ENCODE measurements at places on chromosomes 12 and 14. TPM values are rescaled to one million over a fixed set of nuclear protein-coding genes. Genes with fewer than 3 reads are reported as not detected.
A peak's percentile ranks its signal among the peaks of the same experiment; 100 is the strongest.

The HSPB8 gene
- 14.2 TPM for total RNA-seq

The CAND1 gene
- total RNA-seq, result 166 TPM

The MAPK1IP1L gene
- 91.7 TPM for total RNA-seq

The GSC gene
- total RNA-seq, result not detected

The FAM90A1 gene
- total RNA-seq, result not detected

The INF2 gene
- total RNA-seq, result 117 TPM

The MAP3K9 gene
- 3.0 TPM for total RNA-seq

The PSMB11 gene
- total RNA-seq, result not detected

The NGB gene
- total RNA-seq, result not detected

The CCDC197 gene
- not detected for total RNA-seq

The CPNE6 gene
- not detected for total RNA-seq

GRCh38 chr12:131347345-131347714 is 363.6 kb upstream of the SFSWAP start:
- H3K4me1 ChIP-seq, result peaks cover 8% of the 10 kb centered on the region
- peaks cover 12% of the 10 kb centered on the region for H3K27me3 ChIP-seq
- no peak overlapping the region for H3K4me3 ChIP-seq
- no peaks in the 10 kb centered on the region for H3K36me3 ChIP-seq
- H3K27ac ChIP-seq, result no peak overlapping the region
- no peak for DNase-seq

DNA sequence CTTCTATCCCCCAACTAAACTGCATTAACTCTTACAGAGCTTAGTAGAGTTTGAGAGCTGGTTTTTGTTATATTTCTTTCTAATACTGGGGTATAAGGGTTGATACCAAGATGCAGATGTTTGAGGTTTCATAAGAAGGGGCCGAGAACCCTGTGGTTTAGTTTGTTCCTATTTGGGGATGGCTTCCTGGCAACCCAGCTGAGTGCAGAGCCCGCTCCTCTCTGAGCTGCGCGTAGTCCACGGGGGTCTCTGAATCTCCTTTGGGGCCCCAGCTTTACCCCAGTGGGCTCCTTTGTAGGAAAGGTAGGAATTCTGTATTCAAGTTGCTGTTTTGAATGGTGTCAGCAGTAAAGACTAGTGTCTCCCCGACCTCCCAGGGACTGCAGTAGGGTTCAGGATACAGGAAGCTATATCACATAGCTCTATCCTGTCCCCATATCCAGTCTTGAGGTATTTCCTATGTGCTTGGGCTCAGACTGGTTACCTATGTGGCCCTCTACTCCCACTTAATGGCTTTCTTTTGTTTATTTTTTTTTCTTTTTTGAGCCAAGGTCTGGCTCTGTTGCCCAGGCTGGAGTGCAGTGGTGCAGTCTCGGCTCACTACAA is 25.4 kb downstream of the PLXNC1 start:
- peaks cover 38% of the 10 kb centered on the region for H3K4me1 ChIP-seq
- H3K27ac ChIP-seq, result peak overlapping the region; percentile 17
- peaks cover 3% of the 10 kb centered on the region for H3K27me3 ChIP-seq
- DNase-seq, result no peak
- no peak overlapping the region for H3K4me3 ChIP-seq
- peaks cover 5% of the 10 kb centered on the region for H3K36me3 ChIP-seq

DNA sequence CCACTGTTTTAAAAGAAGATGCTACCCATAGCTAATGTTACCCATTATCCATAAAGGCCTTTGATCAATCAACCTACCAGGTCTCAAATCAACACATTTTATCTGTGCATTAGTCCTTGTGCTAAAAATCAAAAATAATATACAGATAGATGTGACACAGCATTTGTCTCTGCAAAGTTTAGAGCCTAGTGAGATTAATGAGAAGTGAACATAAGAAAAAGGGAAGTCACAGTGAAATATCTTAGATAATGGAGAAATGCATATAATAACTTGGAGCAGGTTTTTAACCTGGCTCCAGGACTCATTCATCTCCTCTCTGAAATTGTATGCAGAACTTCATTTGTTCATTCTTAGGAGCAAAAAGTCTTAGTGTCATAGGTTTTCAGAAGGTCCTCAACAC is 7.2 kb downstream of the PDE3A start:
- H3K36me3 ChIP-seq, result no peaks in the 10 kb centered on the region
- no peaks in the 10 kb centered on the region for H3K27me3 ChIP-seq
- H3K4me3 ChIP-seq, result no peak overlapping the region
- H3K27ac ChIP-seq, result no peak overlapping the region
- no peak for DNase-seq

- H3K27me3 ChIP-seq, result no peaks in the 10 kb centered on the region
- DNase-seq, result no peak
- no peak overlapping the region for H3K4me3 ChIP-seq
- H3K4me1 ChIP-seq, result peaks cover 47% of the 10 kb centered on the region
- H3K27ac ChIP-seq, result no peak overlapping the region
Observed at GRCh38 chr14:68215629-68216028, 396.1 kb downstream of the RAD51B start.

DNA sequence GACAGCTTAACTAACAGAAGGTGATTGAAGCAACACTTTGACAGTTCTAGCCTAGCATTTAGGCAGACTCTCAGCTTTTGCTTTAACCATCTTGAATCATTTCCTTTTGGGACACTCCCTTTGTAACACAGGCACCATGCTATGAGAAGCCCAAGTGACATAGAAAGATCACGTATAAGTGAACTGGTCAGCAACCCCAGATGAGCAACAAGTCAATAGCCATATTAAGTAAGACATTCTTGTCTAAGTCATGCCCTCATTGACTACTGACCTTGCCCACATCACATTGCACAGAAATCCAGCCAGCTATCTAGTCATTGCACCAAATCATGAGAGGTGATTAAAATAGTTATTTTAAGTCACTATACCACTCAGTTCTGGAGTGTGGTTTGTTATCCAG is 476.8 kb downstream of the TRHDE start:
- H3K4me1 ChIP-seq, result no peaks in the 10 kb centered on the region
- H3K27me3 ChIP-seq, result peaks cover 1% of the 10 kb centered on the region
- H3K27ac ChIP-seq, result no peak overlapping the region

GRCh38 chr14:100025111-100025510 is 40.1 kb upstream of the EVL start:
- no peaks in the 10 kb centered on the region for H3K27me3 ChIP-seq
- peak overlapping the region; percentile 94 for H3K27ac ChIP-seq
- peaks cover 94% of the 10 kb centered on the region for H3K4me1 ChIP-seq

DNA sequence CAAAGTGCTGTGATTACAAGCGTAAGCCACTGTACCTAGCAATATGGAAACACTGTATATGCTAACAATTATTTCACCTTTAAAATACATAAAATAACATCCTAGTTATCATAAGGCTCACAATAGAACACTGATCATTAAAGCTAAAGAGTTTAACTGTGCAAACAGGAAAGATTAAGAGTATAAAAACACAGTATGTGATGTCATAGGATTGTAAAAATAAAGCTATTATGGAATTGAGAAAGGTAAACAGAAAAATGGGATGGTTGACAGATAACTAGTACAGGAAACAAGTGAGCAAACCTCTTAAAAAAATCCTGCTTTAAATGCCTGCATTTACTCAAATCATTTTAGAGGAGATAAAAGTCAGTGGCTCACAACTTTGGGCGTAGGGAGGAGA is 10.8 kb upstream of the IPO8 start:
- no peaks in the 10 kb centered on the region for H3K27me3 ChIP-seq
- H3K36me3 ChIP-seq, result peaks cover 9% of the 10 kb centered on the region
- H3K4me1 ChIP-seq, result peaks cover 4% of the 10 kb centered on the region
- peak overlapping the region; percentile 12 for H3K27ac ChIP-seq
- H3K4me3 ChIP-seq, result no peak overlapping the region

DNA sequence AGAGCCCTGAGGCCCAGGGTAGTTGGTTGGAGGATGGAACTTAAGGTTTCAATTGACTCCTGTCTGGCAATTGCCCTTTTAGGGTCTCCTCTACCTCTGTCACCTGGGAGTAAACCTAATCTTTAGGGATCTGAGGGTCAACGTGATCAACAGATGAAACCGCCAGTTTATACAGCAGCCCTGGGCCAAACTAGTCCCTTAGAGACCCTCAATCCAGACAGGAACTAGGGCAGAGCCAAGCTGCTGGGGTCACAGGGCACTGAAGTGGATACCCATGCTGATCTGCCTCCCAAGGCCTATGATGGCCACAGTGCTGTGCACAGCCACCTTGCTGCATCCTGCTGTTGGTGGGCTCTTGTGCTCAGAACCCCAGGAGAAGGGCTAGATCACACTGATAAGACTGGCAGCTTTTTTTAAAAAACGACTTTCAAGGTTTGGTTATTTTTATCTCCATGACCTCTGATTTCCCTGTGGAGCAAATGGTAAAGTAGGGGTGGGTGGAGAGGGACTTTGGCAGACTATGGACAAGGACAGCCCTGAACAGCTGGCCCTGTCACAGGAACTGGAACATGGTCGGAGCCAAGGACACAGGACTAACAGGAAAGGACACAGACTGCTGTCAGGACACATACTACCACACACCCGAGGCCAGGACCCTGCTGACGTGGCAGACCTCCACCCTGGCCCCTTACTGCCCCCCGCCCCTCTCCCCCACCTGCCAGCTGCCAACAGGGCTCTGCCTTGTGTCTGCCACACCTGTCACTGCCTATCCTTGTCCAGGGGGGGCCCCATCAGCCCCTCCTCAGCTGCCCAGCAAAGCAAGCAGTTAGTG is 474 bp downstream of the FITM1 start:
- H3K27ac ChIP-seq, result no peak overlapping the region
- no peaks in the 10 kb centered on the region for H3K36me3 ChIP-seq
- H3K4me3 ChIP-seq, result no peak overlapping the region
- DNase-seq, result no peak

- no peaks in the 10 kb centered on the region for H3K4me1 ChIP-seq
- no peak overlapping the region for H3K4me3 ChIP-seq
- no peak overlapping the region for H3K27ac ChIP-seq
Observed at GRCh38 chr14:21656980-21657379, 3.3 kb downstream of the OR4E2 start.

GRCh38 chr12:51972849-51973273 is 21.4 kb downstream of the ACVR1B start:
- H3K4me3 ChIP-seq, result no peak overlapping the region
- peaks cover 15% of the 10 kb centered on the region for H3K36me3 ChIP-seq
- peak overlapping the region; percentile 5 for H3K27ac ChIP-seq
- no peaks in the 10 kb centered on the region for H3K27me3 ChIP-seq
- peaks cover 65% of the 10 kb centered on the region for H3K4me1 ChIP-seq
- no peak for DNase-seq

DNA sequence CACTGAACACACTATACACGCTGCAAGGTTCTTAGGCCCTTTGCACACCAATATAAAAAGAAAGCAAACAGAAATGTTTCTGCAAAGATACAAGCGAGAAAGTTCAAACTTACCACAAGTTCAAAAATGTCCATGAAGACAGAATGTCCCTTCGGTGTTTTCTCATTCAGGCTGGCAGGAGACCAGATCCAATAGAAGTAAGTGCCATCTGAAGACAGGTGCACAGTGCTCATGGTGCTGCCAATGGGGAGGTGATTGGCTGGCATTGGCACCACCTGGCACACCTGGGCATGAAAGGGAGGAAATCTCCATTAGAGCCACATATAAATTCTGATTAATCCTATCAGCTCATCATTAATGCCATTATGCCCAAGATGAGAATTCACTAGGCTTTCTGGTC is 76.3 kb downstream of the HECTD4 start:
- H3K4me3 ChIP-seq, result no peak overlapping the region
- H3K36me3 ChIP-seq, result peaks cover 19% of the 10 kb centered on the region
- no peaks in the 10 kb centered on the region for H3K27me3 ChIP-seq
- H3K27ac ChIP-seq, result no peak overlapping the region
- DNase-seq, result no peak

DNA sequence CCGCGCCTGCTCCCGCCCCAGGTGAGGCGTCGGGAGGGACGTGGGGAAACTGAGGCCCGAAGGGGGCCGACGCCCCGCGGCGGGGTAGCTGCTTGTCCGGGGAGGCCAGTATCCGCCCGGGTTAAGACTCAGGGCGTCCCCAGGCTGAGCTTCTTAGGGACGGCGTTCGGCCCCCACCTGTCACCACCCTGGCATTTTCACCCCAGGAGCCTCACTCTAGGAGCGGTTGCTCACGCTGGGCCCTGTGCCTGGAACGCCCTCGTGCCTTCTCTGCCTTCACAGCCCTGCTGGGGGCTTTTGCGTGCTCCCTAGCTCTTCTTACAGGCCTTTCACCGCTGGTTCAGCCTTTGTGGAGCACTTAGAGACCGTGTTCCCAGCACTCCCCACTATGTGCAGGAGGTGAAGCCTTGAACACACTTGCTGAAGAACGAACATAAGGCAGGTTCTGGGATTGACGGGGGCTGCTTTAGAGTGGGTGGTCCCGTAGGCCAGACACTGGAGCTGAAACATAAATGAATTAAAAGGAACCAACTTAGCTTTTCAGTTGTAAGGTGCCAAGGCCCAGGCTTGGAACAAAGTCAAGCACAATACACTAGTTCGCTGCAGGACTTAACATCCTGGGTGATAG is 601 bp downstream of the ZNF839 start:
- no peak for DNase-seq
- H3K36me3 ChIP-seq, result no peaks in the 10 kb centered on the region
- H3K27me3 ChIP-seq, result no peaks in the 10 kb centered on the region
- peak overlapping the region; percentile 95 for H3K27ac ChIP-seq
- peak overlapping the region; percentile 82 for H3K4me3 ChIP-seq
- peaks cover 53% of the 10 kb centered on the region for H3K4me1 ChIP-seq

DNA sequence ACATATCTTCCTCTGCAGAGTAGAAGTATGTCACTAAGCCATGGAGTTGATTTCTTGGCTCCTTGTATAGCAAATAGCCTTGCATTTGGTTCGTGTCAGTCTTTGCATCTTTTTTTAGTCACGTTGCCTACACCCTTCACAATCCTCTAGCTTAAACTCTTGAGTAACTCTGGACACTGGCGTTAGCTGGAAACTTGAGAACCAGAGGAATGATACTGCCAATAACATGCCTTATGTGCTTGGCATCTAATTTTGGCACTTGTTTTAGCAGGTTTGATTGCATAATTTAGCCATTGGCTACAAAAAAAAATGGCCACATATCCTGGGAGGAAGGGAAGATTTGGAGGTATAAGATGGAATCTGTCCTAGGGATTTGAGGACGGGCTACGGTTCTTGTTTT is 136.2 kb downstream of the ETV6 start:
- H3K36me3 ChIP-seq, result no peaks in the 10 kb centered on the region
- no peak overlapping the region for H3K4me3 ChIP-seq
- DNase-seq, result no peak
- H3K27me3 ChIP-seq, result no peaks in the 10 kb centered on the region

DNA sequence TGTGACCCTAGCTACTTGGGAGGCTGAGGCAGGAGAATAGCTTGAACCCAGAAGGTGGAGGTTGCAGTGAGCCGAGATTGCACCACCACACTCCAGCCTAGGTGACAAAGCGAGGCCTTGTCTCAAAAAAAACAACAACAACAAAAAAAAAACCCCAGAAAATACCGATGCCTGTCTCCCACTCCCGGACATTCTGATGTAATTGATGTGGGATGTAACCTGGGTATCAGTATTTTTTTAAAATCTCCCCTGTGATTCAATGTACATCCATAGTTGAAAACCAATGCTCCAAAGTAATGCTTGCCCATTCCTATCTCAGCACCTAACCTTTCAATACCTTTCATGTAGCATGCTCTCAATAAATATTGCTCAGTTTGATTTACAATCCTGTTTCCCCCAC is 11.7 kb upstream of the TMED10 start:
- H3K4me1 ChIP-seq, result peaks cover 25% of the 10 kb centered on the region
- no peak for DNase-seq
- H3K27ac ChIP-seq, result no peak overlapping the region
- no peaks in the 10 kb centered on the region for H3K36me3 ChIP-seq
- H3K27me3 ChIP-seq, result no peaks in the 10 kb centered on the region
- H3K4me3 ChIP-seq, result no peak overlapping the region

GRCh38 chr12:69331909-69332684 is 16.1 kb upstream of the LYZ start:
- no peak overlapping the region for H3K27ac ChIP-seq
- no peak for DNase-seq
- H3K27me3 ChIP-seq, result peaks cover 55% of the 10 kb centered on the region
- H3K4me3 ChIP-seq, result no peak overlapping the region
- H3K4me1 ChIP-seq, result peaks cover 9% of the 10 kb centered on the region

GRCh38 chr12:24396224-24396623 is 446.8 kb upstream of the SOX5 start:
- no peak overlapping the region for H3K4me3 ChIP-seq
- H3K36me3 ChIP-seq, result peaks cover 8% of the 10 kb centered on the region

Measured in chondrocyte (in vitro differentiated cells).